Activated CD4-positive, alpha-beta memory T cell treated with anti-CD3 and anti-CD28 coated beads for 36 hours (primary cell): ENCODE measurements at places on chromosomes 5 and 9. TPM values are rescaled to one million over a fixed set of nuclear protein-coding genes. Genes with fewer than 3 reads are reported as not detected.

The IGIP gene
- 2.3 TPM for total RNA-seq

The PCDHGA10 gene
- total RNA-seq = 0.07 TPM

The BASP1 gene
- total RNA-seq = 0.27 TPM

The LOX gene
- total RNA-seq = not detected

The CDH9 gene
- not detected for total RNA-seq

The NSG2 gene
- total RNA-seq = not detected

The EIF4E1B gene
- total RNA-seq = not detected

The ARL10 gene
- total RNA-seq = 12.2 TPM

GRCh38 chr5:160635046-160635445 lies 213.4 kb downstream of the PTTG1 start:
- no peak for DNase-seq

- no peak for DNase-seq
Measured at GRCh38 chr5:98099448-98100105, 673.9 kb upstream of the RGMB start.

- no peak for DNase-seq
Measured at GRCh38 chr9:26955222-26955903, 849 bp upstream of the IFT74 start.

- DNase-seq = no peak
Measured at GRCh38 chr5:79611046-79611829, 1.0 kb upstream of the TENT2 start.

DNA sequence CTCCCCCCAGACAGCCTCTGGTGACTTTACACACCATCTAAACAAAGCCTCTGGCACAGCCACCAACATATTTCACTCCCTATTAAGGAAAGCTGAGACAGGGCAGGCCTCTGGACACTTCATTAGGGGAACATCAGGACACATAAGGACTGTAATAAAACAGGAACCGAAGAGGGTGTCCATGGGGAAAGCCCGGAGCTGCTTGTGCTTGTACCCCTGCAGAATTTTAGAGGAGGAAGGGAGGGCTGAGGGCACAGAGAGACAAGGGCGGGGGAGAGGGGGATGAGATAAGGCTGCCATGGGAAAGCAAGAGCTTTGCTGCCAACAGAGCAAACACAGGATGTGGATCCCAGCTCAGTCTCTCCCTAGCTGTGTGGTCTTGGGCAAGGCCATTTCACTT lies 138.4 kb downstream of the ASTN2 start:
- no peak for DNase-seq

- DNase-seq = no peak
Measured at GRCh38 chr5:90477621-90478215, 3.1 kb downstream of the POLR3G start.

GRCh38 chr5:172690258-172691075 lies 49.4 kb downstream of the NEURL1B start:
- DNase-seq = peak; percentile 57

- no peak for DNase-seq
Measured at GRCh38 chr5:72134226-72134899, 27.1 kb downstream of the MAP1B start.

- DNase-seq = no peak
Measured at GRCh38 chr5:105630803-105631202, 2039.9 kb downstream of the EFNA5 start.

- DNase-seq = no peak
Measured at GRCh38 chr5:6386271-6386670, 7.9 kb upstream of the MED10 start.
